ENCODE measurements at places on chromosomes 5 and 9. TPM values are rescaled to one million over a fixed set of nuclear protein-coding genes. Genes with fewer than 3 reads are reported as not detected.
A peak's percentile ranks its signal among the peaks of the same experiment; 100 is the strongest.

GRCh38 chr5:172689801-172690200 is 48.7 kb downstream of the NEURL1B start:
- H3K27ac ChIP-seq, result no peak overlapping the region
- H3K36me3 ChIP-seq, result no peaks in the 10 kb centered on the region
- H3K27me3 ChIP-seq, result no peaks in the 10 kb centered on the region
- H3K4me3 ChIP-seq, result no peak overlapping the region
- H3K4me1 ChIP-seq, result no peaks in the 10 kb centered on the region

DNA sequence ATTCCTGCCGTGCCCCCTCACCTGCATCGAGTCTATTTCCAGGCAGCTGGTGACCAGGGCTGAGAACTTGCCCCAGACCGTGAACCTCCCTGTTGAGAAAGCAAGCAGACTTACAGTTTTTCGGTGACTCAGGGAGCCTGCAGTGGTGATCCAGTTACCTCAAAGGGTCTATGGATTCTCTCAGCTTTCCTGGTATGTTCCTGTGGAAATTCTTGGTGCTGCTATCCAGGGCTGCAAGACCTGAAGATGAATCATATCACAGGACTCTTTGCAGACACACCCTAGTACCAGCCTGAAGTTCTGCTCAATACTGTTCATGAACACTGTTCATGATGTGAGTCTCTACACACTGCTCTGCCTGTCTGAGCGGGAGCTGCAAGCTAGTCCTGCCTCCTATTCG is 154.7 kb downstream of the WDR70 start:
- peaks cover 9% of the 10 kb centered on the region for H3K36me3 ChIP-seq
- peaks cover 6% of the 10 kb centered on the region for H3K4me1 ChIP-seq
- no peaks in the 10 kb centered on the region for H3K27me3 ChIP-seq
- DNase-seq, result no peak

Gene ZCCHC10
- 21.6 TPM for total RNA-seq

GRCh38 chr5:142974409-142974808 is 204.2 kb downstream of the ARHGAP26 start:
- H3K4me1 ChIP-seq, result peaks cover 85% of the 10 kb centered on the region
- H3K27me3 ChIP-seq, result no peaks in the 10 kb centered on the region
- peak overlapping the region; percentile 96 for H3K27ac ChIP-seq
- H3K4me3 ChIP-seq, result peak overlapping the region; percentile 82
- DNase-seq, result no peak
- peaks cover 25% of the 10 kb centered on the region for H3K36me3 ChIP-seq

- no peak overlapping the region for H3K4me3 ChIP-seq
- no peaks in the 10 kb centered on the region for H3K36me3 ChIP-seq
- DNase-seq, result no peak
Observed at GRCh38 chr5:123814801-123815470, 303.0 kb downstream of the CSNK1G3 start.

GRCh38 chr5:171713152-171713551 is 72.5 kb upstream of the SMIM23 start:
- peaks cover 48% of the 10 kb centered on the region for H3K27me3 ChIP-seq
- no peak overlapping the region for H3K27ac ChIP-seq
- no peak overlapping the region for H3K4me3 ChIP-seq
- no peaks in the 10 kb centered on the region for H3K36me3 ChIP-seq
- H3K4me1 ChIP-seq, result no peaks in the 10 kb centered on the region
- no peak for DNase-seq

DNA sequence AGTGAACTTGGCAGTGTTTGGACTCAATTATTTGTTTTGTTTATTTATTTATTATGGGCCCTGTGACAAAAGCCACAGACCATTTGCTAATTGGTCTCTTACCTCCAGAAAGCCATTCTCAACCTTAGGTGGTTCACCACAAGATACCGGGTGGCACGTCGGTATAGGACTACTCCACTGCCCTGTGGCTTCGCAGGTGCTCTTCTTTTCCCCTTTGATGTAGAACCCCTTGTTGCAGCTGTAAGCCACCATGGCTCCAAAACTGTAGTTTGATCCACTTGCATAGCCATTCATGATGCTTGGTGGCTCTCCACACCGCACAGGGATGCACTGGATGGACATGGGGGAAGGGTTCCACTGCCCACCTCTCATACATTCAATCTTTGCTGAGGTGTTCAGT is 73.3 kb upstream of the TXNDC8 start:
- DNase-seq, result no peak
- H3K4me1 ChIP-seq, result no peaks in the 10 kb centered on the region
- H3K27ac ChIP-seq, result no peak overlapping the region
- peaks cover 8% of the 10 kb centered on the region for H3K36me3 ChIP-seq
- no peaks in the 10 kb centered on the region for H3K27me3 ChIP-seq

GRCh38 chr5:50763351-50763750 is 96.9 kb downstream of the PARP8 start:
- no peaks in the 10 kb centered on the region for H3K27me3 ChIP-seq
- no peak overlapping the region for H3K4me3 ChIP-seq
- H3K4me1 ChIP-seq, result peaks cover 23% of the 10 kb centered on the region
- no peak for DNase-seq
- peaks cover 16% of the 10 kb centered on the region for H3K36me3 ChIP-seq
- H3K27ac ChIP-seq, result no peak overlapping the region

DNA sequence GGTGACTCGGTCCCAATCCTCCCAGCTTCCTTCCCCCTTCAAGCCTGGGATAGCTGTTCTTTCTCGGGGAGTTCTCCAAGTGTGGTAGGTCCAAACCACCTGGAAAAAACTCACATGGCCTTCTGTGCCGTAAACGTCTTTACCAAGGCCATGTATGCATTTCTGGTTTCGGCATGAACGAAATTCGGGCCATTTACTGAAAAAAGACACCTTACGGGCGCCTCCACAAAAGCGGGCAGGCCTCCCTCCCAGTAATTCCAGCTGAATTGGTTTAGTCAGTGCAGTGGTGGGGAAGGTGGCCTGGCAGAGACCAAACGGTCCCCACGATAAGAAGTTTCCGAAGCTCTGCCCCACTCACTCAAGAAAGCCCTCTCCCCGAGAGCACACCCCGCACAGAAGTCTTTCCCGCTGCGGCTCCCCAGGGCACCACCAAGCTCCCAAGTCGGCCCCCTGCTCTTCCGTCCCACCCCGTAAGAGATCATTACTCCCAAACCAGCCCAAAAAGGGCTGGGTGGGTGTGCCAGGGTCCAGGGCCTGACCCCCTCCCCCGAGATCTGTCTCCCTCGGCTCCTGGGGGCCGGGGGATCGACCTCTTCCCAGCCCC is 86.3 kb upstream of the MELK start:
- H3K4me1 ChIP-seq, result peaks cover 37% of the 10 kb centered on the region
- H3K27ac ChIP-seq, result peak overlapping the region; percentile 52
- no peak for DNase-seq
- H3K4me3 ChIP-seq, result peak overlapping the region; percentile 84
- no peaks in the 10 kb centered on the region for H3K27me3 ChIP-seq

Gene CARD9
- total RNA-seq, result 2.8 TPM

Gene UGT3A1
- not detected for total RNA-seq

Measured in natural killer cell treated with Interleukin-12 subunit alpha and Interleukin-12 subunit beta and Interleukin-15 and Interleukin-18, amount 100 ng/mL, for 72 hours (primary cell).